ENCODE measurements at places on chromosomes 4 and X. TPM values are rescaled to one million over a fixed set of nuclear protein-coding genes. Genes with fewer than 3 reads are reported as not detected.

UNC5C gene
- polyA plus RNA-seq: not detected

CSAG2 gene
- not detected for polyA plus RNA-seq

APELA gene
- polyA plus RNA-seq: not detected

ZDHHC15 gene
- not detected for polyA plus RNA-seq

NXF2B gene
- polyA plus RNA-seq: not detected

HSPA4L gene
- polyA plus RNA-seq: not detected

Data from immature natural killer cell (primary cell).